ENCODE measurements at places on chromosomes 1 and 21.
A peak's percentile ranks its signal among the peaks of the same experiment; 100 is the strongest.

DNA sequence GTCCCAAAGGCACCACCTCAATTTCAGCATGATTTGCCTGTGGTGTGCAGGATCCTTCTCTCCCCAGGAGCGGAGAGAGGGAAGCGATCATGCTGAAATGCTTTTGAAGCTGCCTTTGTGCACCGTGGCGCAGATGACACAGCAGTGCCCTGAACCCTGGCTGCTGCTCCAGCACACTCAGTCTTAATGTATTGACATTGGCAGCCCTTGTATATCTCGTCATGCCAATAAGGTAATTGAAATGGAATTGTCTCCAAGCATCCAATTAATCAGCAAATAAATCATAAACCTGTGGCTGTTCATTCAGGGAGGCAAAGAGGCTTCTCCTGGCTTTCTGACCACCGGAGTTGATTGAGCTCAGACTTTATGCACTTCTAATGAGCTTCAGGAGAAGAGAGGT, 139.8 kb downstream of the KAZN start:
- peak; percentile 12 for DNase-seq

DNA sequence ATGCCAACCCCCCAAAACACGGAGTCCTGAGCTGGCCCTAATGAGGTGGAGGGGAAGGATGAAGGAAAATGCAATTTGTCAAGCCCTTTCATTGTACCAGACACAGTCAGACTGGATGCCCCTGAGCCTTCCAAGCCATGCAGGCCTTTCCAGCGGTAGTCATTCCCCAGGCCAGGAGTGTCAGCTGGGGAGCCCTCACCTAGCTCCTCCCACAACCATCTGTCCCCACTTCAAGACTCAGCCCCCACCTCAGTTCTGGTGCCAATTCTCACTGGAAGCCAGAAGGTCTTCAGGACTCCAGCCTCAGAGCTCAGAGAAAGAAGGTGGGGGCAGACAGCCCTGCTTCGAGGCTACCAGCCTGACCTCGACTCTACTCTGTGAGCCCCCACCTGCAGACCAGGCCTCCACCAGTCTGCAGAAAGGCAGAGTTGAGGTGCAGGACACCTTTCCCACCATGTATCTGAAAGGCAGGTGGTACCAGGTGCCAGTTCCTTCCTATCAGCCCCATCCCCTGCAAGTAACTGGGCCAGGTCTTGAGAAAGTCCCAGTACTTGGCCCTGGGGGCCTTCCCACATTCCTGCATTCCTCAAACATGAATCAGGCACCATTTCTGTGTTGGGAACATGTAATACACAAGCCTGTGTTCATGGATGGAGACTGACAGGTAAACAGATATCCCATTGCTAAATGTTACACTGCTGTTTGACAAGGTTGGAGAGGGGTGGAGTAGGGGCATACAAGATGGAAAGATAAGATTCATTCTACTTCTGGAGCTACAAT, 180.6 kb upstream of the EDN2 start:
- peak; percentile 55 for DNase-seq

DNA sequence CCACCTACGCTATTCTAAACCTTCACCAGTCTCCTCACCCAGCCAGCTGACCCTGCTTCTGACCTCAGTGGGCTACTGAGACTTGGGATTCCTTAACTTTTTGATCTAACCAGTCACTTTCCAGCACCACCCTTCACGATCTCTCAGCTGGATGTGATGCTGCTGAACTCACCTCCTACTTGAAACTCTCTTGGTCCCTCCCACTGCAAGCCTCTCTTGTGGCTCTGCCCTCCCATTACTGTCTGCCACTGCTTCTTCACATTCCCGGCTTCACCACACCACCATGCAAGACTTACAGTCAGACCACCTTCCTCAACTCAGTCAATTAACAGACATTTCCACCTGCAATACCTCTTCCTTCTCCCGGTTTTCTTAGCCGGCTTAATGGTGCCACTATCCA, 6.3 kb downstream of the TAF5L start:
- no peak for DNase-seq

DNA sequence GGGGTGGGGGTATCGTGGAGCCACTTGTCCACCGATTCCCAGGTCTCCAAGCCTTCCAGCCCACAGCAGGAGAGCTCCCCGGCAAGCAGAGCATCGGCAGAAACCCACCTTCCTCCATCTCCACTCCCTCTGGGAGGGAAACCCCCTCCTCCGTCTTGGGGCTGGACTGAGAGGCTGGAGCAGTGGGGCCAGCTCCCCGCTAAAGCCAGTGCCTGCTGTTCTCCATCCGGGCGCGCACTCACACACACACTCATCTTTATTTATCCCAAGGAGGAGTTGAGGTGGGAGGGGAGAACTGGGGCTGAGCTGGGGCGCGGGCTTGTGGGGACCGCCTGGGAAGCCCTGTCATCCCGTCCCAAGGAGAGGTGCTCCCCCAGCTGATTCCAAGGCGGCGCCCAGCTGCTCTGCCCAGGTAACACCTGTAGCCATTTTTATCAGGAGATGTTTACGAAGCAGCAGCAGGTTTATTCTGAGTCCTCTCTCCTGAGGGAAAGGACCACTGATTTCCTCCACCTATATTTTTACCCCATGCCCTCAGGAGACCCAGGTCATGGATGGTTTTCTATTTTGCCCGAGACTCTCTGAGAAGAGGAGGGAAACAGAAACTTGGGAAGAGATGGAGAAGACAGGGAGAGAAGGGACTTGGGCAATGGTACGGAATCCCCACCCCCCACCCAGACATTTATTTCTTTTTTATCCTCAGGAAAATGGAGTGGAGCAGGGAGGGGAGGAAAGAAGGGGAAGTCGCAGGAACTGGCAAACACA, 2.1 kb downstream of the KCNN3 start:
- DNase-seq = no peak

DNA sequence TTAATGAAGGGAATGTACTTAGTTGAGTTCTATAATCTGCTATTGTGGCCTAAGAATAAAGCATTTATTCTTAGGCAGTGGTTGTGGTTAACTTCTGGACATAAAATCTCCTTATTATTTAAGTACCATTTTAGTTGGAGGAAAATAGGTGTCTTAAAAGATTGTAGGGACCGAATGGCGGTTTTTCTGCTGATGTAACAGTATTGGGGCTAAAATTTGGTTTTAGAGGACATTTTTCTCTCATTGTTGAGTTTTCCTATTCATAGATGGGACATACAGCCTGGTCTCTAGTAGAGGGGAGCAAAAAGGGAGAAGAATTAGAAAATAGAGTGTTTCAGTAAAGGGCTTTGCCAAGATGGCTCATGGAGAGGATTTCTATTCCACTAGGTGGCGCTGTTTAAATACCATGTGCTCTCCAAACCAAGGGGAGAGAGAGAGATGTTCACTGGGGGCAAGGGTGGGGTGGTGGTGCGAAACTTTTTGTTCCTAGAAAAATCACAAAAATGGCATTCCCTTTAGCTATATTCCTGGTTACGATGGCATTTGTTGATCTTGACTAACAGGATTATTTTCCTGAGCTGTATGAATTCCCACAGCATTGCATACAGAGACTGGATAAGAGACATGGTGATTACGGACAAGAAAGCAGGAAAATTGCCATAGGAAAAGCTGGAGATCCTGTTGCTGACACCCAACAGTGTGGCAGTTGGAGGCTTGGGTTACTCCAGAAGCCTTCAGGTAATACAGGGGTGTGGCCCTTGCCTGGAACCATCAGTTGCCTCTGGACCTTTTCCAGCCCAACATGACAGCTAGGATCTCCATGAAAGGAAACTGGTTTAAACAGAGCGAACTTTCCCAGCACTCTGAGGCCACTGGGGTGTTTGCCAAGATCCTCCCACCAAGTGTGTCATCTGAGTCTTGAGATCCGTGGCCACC, 18.2 kb upstream of the FCGR2A start:
- peak; percentile 28 for DNase-seq

- peak; percentile 94 for DNase-seq
Observed at GRCh38 chr1:205324781-205325180, 3.2 kb upstream of the NUAK2 start.

- DNase-seq = no peak
Observed at GRCh38 chr1:109768820-109769219, 5.1 kb upstream of the EPS8L3 start.

DNA sequence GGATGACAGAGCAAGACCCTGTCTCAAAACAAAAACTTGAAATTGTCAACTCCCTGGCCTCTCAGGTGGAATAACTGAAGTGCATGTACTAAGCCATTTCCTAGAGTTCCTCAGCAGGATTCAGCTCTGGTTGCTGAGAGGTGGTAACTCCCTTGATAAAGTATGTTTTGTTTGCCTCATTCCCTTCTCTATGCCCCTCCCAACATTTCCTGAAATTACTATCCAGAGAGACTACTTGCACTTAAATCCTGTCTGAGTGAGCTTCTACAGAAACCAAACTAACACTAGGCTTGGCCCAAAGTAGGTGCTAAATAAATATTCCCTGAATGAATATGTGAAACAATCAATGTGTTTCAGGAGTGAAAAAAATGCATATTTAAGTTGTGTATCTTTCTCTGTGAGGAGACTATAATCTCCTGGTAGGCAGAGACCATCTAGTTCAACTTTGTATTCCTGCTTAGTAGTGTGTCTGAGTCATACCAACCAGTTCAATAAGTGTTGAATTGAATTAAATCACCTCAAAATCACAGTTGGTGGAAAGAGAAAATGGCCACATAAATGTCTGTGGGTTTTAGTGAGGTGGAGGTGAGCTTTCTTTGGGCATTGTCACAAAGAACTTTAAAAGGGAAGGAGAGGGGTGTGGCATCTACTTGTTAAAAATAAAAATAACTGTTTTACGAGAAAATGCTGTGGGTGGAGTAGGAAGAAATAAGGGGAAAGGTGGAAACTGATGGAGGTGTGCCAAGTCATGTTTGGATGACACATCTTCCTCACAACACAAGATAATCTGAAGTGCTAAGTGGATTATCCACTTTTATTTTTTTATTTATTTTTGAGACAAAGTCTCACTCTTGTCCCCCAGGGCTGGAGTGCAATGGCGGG, 12.6 kb downstream of the RIMKLA start:
- DNase-seq = no peak

DNA sequence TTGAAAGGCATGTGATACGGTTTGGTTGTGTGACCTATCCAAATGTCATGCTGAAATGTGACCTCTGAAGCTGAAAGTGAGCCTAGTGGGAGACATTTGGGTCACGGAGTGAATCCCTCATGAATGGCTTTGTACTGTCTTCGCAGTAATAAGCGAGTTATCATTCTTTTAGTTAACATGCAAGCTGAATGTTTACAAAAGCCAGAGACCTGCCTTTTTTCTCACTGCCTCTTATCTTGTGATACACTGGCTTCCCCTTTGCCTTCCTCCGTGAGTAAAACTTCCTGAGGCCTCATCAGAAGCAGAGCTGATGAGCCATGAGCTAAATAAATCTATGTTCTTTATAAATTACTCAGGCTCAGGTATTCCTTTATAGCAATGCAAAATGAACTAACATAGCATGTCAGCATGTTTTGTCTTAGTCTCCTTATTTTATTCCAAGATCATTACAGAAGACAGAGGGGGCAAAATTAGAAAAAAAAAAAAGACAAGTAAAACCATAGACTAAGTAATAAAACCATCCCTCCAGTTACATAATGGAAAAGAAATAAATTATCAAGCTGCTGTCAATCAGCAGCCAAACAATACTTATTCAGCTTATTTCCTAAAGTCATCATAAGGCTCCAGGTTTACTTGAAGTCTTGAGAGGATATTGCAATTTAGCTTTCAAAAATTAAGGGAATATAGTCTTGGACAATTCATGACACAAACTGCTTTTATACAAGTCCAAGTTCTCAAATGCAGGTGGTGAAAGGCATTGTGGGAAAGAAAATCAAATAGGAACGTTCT, 12.1 kb downstream of the RGS18 start:
- DNase-seq = no peak

GRCh38 chr1:12063141-12064072, at the start of gene TNFRSF8:
TSS of gene TNFRSF8 (plus strand) at chr1:12063303. CDS start at chr1:12063599, 296 bp downstream.
- no peak for DNase-seq

DNA sequence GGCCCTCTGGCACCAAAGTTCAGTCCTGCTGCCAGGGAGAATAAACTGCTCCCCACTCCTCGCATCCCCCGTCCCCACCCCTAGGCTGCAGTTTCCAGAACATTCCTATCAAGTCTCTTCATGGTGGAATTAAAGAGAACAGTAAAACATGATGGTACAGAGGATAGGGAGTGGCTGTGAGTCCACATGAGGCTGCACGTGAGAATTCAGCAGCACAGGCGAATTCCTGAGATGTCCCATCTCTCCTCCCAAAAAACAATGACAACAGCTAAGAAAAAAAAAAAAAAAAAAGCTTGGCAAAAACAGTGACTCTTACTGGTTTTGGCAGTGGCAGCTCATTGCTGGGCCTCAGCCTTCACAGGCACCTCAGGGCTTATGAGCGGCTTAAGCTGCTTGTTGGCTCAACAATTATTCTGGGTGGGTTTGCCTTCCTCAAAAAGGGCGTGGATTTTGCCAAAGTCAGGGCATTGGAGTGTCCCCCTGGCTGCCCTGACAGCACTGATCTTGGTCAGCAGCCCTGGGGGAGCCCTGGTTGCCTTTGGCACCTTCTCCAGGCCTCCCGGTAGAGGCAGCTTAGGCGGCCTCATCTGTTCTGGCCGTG, 5.7 kb upstream of the IFFO2 start:
- DNase-seq = no peak

- DNase-seq = peak; percentile 60
Observed at GRCh38 chr1:178684111-178684510, 40.9 kb upstream of the RALGPS2 start.

GRCh38 chr21:33480481-33481103, 818 bp upstream of the TMEM50B start:
- DNase-seq = no peak

GRCh38 chr1:9849691-9850441, 26.1 kb upstream of the CLSTN1 start:
- no peak for DNase-seq

DNA sequence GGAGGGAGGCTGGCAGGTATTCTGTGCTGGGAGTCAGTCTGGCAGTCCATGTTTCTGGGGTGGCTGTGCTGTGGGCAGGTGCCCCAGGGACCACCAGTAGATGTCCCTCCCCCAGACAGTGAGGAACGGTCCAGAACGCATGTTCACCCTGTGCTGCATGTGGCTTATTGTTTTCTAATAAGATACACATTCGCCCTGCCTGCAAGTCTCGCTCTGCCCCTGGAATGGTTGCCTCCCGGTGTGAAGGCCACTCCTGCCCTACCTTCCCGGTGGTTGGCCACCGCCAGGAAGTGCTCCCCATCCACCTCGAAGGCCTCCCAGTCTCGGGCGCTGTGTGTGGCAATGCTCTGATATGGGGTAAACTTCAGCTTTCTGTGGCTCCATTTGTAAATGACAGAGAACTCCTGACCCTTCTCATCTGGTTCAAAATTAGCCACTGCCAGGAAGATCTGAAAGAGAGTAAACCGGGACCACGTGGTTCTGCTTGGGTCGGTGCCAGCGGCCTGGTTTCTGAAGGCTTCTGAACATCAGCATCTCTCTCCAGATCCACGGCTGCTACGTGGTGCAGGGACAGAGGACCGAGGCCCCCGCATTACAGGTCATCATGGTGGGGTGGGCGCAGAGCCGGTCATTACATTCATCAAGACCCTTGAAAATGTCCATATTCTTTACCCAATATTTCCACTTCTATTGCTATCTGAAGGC, 14.5 kb downstream of the KRTAP10-1 start:
- no peak for DNase-seq

DNA sequence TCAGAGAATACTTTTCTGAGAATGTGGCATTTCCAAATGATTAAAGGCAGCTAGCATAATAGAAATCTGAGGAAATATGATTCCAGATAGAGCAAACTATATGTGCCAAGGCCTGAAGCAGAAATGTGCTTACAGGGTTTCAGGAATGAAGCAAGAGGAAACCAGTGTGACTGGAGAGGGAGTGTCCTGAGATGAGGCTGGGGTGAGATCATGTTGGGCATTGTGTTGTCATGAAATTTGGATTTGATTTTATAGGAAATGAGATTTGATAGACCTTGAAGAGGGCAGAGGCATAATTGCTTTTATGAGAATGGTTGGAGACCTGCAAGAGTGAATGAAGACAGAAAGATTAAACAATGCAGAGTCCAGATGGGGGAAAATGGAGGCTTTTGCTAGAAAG, 338.1 kb upstream of the SNX7 start:
- peak; percentile 71 for DNase-seq
